ENCODE measurements at places on chromosomes 12 and 14.

DNA sequence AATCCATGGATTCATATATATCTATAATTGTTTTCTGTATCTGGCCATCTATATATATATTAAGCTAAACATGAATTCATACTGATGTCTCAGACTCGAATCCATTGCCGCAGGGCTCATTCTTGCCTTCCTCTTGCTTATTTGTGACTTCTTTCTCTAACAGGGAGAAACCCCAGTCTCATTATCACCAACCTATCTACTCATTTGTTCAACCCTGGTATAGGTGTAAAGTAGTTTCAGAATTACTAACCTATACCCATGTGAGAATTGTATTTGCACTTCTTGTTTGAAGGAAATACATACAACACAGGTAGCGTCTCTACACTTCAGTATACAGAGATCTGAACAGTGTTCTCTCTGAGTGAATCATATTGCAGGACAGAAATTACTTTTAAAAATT, 77.7 kb downstream of the PTPN11 start:
- no peak for DNase-seq

DNA sequence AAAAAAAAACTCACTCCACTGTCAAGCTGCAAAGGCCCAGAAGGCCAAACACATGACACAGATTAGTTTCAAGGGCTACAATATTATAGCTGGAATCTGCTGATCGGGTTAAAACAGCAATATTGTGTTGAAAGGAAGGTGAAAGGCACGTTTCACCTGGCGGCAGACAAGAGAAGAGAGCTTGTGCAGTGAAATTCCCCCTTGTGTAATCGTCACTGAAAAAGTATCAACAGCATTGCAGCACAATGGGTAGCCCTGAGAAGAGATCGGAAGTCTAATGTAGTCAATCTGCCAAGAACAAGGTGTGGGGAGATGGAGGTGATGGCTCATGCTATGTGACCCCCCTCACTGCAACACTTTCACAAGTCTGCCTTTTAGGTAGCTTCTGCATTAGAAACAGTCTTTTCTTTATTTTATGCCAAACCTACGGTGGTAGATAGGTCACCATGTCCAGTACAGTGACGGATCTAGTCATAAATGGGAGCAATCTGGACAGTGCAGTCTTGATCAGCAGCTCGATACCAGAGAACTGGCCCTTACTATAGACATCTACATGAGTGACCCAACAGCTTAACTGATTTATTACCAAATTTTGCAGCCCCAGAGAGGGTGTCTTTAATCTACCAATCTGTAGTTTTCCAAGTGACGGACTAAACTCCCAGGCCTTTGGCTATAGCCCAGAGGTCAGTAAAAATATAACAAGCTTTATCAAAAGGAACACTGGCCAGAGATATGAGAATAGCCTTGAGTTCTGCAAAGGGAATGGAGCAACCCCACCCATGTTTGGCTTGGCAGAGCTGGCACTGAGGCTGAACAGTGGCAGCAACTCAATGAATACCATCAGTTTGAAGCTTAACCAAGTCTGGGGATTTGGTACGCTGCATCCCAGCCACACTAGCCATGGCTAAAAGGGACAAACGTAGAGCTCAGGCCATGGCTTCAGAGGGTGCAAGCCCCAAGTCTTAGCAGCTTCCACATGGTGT, 35.4 kb downstream of the SPTSSA start:
- no peak for DNase-seq

GRCh38 chr12:16350682-16351081, 3.2 kb downstream of the MGST1 start:
- peak; percentile 60 for DNase-seq

DNA sequence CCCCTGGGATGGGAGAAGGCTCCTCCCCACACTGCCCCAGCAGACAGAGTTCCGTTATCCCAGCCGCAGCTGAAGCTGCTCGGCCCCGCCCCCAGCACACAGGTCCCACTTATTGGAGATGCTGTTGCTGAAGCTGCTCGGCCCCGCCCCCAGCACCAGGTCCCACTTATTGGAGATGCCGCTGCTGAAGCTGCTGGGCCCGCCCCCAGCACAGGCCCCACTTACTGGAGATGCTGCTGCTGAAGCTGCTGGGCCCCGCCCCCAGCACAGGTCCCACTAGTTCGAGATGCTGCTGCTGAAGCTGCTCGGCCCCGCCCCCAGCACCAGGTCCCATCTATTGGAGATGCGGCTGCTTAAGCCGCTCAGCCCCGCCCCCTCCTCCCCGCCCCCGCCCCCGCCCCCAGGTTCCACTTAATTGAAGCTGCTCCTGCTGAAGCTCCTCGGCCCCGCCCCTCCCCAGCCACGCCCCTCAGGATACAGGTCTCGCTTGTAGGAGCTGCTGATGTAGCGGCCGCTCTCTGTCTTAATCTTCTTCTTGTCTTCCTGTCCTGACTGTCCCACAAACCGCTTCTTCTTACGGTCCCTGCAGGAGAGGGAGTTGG, 12.0 kb downstream of the CFAP73 start:
- peak; percentile 91 for DNase-seq

DNA sequence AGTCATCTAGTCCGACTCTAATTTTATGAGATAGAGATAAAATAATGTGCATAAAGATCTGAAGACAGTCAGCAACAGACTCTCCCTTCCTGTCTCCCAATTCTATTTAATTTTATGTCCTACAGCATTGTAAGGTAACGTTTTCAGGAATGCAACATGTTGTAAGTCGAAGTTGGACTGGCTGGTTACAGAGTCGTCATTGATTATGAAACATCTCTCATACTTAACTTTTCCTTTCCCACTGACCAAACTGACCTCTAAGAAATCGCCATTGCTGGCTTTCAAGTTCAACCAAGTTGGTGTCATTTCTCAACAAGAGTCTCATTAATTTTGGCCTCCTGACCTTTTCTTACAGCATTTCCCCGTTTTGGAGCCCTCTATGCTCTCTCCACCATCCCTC, 4.9 kb upstream of the RIC8B start:
- DNase-seq: no peak

- no peak for DNase-seq
Observed at GRCh38 chr12:93829016-93829415, 151.8 kb downstream of the CRADD start.

- peak; percentile 24 for DNase-seq
Observed at GRCh38 chr12:21502164-21502496, 541 bp downstream of the GOLT1B start.

DNA sequence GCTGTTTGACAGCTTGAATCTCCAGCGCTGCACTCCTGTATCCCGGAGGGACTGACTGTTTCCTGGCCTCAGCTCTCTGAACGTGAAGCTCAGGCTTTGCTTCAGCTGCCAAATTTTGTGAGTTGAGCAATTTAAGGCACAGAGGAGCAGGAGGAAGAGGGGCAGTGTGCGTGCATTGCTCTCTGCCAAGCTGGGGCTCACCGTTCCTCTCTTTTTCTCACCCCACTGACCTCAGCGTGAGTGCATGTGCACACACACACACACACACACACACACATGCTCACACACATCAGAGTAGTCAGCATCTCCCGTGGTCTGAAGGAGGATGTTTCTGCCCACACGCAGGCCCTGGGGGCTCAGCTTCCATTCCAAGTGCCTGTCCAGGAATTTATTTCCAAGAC, 27.8 kb upstream of the BDKRB2 start:
- DNase-seq: no peak

GRCh38 chr12:15540005-15540404, 217.7 kb downstream of the PTPRO start:
- DNase-seq: no peak

GRCh38 chr12:64595863-64596793, 14.2 kb upstream of the RASSF3 start:
- no peak for DNase-seq

- DNase-seq: no peak
Observed at GRCh38 chr14:98433436-98433835, 838.6 kb downstream of the BCL11B start.

DNA sequence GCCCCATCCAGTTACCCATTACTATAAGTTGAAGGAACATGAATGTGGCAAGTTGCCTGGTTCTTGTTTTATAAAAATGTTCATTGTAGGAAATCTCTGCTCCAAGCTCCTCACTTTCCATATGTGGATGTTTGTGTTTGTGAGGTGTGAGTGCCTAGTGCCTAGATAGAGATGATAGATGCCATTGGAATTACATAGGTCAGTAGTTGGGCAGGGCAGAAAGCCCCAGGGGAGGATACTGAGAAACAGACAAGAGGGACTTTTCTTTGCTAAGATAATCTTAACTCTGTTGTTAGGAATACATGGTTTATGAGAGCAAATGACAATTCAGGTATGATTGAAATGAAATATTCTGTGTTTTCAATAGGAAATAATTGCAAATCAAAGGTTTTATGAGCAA, 226.3 kb upstream of the GRIP1 start:
- DNase-seq: no peak

GRCh38 chr12:88035907-88036289, 6.7 kb upstream of the C12orf50 start:
- DNase-seq: no peak

GRCh38 chr14:87049950-87050349, 943.0 kb downstream of the GALC start:
- peak; percentile 36 for DNase-seq

GRCh38 chr14:50402965-50403364, 6.3 kb upstream of the CDKL1 start:
- DNase-seq: no peak

- peak; percentile 57 for DNase-seq
Observed at GRCh38 chr12:94561943-94562411, 88.4 kb downstream of the TMCC3 start.

GRCh38 chr14:63551332-63551731, 8.2 kb upstream of the PPP2R5E start:
- no peak for DNase-seq

DNA sequence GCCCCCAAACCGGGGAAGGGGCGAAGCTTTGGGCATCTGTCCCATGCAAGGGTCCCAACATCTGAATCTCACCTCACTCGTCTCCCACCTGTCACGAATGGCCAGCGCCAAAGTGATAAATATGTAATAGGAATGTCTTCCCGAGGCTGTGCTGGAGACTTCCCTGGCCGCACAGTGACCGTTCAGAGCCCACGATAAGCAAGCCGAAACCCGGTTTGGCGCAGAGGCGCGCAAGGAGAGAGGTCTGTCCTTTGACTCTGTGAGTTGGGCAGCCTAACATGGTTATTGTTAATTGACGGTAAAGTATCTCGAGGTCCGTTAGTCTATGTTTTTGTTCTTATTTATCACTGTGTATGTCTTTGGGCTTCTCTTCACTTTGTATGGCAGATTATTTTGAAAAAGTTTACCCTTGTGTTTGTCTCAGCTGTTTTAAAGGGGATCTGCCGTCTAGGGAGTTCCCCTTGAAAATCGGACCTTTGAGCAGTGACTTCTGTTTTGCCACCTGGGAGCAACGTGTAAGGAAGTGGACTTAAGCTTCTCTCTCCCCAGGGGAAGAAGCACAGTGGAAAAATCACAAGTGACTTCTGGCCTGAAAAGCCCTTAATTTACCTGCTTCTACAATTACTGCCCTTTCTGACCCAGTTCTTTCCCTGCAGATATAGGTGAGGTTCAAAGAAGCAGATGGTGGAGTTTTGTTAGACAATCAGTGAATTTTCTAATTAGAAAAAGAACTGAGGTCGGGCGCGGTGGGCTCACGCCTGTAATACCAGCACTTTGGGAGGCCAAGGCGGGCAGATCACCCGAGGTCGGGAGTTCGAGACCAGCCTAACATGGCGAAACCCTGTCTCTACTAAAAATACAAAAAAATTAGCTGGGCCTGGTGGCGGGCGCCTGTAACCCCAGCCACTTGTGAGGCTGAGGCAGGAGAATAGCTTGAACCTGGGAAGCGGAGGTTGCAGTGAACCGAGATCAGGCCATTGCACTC, 1.1 kb upstream of the TM9SF1 start:
- DNase-seq: peak; percentile 23

- DNase-seq: no peak
Observed at GRCh38 chr14:56829151-56829550, 18.9 kb upstream of the OTX2 start.

GRCh38 chr12:116299665-116300328, 22.3 kb upstream of the MED13L start:
- no peak for DNase-seq

DNA sequence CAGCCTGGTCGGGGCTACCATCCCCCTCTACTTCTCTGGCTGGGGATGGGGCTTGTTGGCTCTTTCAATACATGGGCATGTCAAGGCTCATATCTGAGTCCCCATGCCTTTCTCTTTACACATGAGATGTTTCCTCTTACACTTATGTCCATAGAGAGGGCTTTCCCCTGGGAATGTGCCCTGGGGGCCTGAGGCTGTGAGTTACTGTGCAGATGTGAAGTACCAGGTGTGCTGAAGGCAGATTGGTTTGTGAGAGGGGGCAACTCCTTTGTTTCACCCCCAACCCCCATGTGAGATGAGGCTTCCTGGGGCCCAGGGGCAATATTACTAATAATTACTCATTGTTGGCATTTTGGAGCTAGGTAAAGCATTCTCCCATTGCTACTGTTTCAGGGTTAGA, 32.8 kb downstream of the NRXN3 start:
- no peak for DNase-seq

- no peak for DNase-seq
Observed at GRCh38 chr12:53391724-53392123, 11.7 kb downstream of the SP1 start.

GRCh38 chr12:57896434-57897201, 44.7 kb upstream of the ATP23 start:
- DNase-seq: no peak

- peak; percentile 16 for DNase-seq
Observed at GRCh38 chr14:51219473-51220448, 20.3 kb upstream of the TMX1 start.

- no peak for DNase-seq
Observed at GRCh38 chr12:20004952-20005351, 363.4 kb upstream of the PDE3A start.

GRCh38 chr12:65188179-65188701, 18.9 kb downstream of the LEMD3 start:
- DNase-seq: no peak

- DNase-seq: no peak
Observed at GRCh38 chr14:21001218-21001617, 2.1 kb downstream of the SLC39A2 start.

DNA sequence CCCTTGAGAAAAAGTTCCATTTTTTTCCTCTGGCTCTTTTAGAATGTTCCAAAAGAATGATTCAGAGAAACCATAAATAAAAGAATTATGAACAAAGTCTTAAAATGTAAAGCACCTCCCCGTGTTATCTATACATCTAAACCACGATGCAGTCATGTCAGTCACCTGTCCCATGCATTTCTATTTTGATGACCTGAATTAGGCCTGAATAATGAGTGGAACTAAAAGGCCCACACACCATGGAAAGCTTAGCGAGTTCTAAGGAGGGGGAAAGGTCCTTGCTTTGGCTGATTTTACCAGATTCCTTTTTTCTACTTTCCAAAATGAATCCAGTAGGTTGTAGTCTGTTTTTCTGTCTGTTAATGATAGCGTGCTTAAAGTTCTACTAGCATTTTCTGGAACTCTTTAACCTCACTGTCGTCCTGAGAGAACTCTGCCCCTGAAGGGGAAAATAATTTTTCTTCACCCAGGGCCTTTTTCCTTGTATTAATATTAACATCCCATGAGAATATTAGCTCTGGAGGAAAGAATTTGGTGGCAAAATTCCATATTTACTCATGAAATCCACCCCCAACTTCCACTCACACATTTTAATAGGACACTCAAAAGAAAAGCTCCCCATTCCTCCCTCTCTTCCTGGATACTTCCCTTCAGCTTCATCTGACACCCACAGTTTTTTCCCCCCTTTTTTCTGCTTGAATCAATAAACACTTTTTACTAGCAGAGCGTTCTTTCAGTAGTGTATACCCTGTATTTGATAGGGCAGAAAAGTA, 266.3 kb upstream of the DIO2 start:
- no peak for DNase-seq

All from Caki2 (cell line).